Activated CD4-positive, alpha-beta memory T cell treated with anti-CD3 and anti-CD28 coated beads for 36 hours (primary cell): ENCODE measurements at places on chromosomes 1 and 21. TPM values are rescaled to one million over a fixed set of nuclear protein-coding genes. Genes with fewer than 3 reads are reported as not detected.

RGS1 gene
- total RNA-seq = 23.5 TPM

SEMA4A gene
- 68.2 TPM for total RNA-seq

CHIA gene
- total RNA-seq = not detected

KIF14 gene
- 17.1 TPM for total RNA-seq

SCYL3 gene
- total RNA-seq = 12.4 TPM

EDN2 gene
- total RNA-seq = not detected

CFHR2 gene
- total RNA-seq = not detected

IVL gene
- not detected for total RNA-seq

ARF1 gene
- 355 TPM for total RNA-seq

TBX19 gene
- 2.2 TPM for total RNA-seq

ADPRS gene
- 33.3 TPM for total RNA-seq

SPATA46 gene
- not detected for total RNA-seq

CRNN gene
- not detected for total RNA-seq

KRTAP13-4 gene
- total RNA-seq = not detected

SERPINC1 gene
- not detected for total RNA-seq

CFAP126 gene
- 0.29 TPM for total RNA-seq

BATF3 gene
- 314 TPM for total RNA-seq

PADI2 gene
- total RNA-seq = not detected

DISC1 gene
- 2.8 TPM for total RNA-seq

RPTN gene
- not detected for total RNA-seq

OR2T35 gene
- not detected for total RNA-seq

KRTAP10-2 gene
- total RNA-seq = not detected

HLX gene
- not detected for total RNA-seq

KCNJ6 gene
- total RNA-seq = not detected

NOL9 gene
- 29.8 TPM for total RNA-seq

ILDR2 gene
- total RNA-seq = 13.0 TPM

SEC16B gene
- not detected for total RNA-seq

ZSWIM5 gene
- total RNA-seq = 0.51 TPM

FCRL6 gene
- total RNA-seq = not detected

GPR161 gene
- 0.97 TPM for total RNA-seq

KLHL17 gene
- total RNA-seq = 30.6 TPM
